ENCODE measurements at places on chromosomes 16 and 17. TPM values are rescaled to one million over a fixed set of nuclear protein-coding genes. Genes with fewer than 3 reads are reported as not detected.
A peak's percentile ranks its signal among the peaks of the same experiment; 100 is the strongest.

GRCh38 chr16:27202923-27203506 is 311 bp upstream of the KDM8 start:
- peaks cover 60% of the 10 kb centered on the region for H3K4me1 ChIP-seq
- H3K36me3 ChIP-seq: no peaks in the 10 kb centered on the region
- H3K27ac ChIP-seq: peak overlapping the region; percentile 99
- peaks cover 13% of the 10 kb centered on the region for H3K27me3 ChIP-seq
- peak overlapping the region; percentile 100 for H3K4me3 ChIP-seq

The ITPRIPL2 gene
- polyA plus RNA-seq: not detected

GRCh38 chr17:50209472-50210239 is 8.2 kb upstream of the COL1A1 start:
- peaks cover 17% of the 10 kb centered on the region for H3K27me3 ChIP-seq
- H3K36me3 ChIP-seq: no peaks in the 10 kb centered on the region
- no peak overlapping the region for H3K27ac ChIP-seq
- no peak overlapping the region for H3K4me3 ChIP-seq
- no peak for DNase-seq

DNA sequence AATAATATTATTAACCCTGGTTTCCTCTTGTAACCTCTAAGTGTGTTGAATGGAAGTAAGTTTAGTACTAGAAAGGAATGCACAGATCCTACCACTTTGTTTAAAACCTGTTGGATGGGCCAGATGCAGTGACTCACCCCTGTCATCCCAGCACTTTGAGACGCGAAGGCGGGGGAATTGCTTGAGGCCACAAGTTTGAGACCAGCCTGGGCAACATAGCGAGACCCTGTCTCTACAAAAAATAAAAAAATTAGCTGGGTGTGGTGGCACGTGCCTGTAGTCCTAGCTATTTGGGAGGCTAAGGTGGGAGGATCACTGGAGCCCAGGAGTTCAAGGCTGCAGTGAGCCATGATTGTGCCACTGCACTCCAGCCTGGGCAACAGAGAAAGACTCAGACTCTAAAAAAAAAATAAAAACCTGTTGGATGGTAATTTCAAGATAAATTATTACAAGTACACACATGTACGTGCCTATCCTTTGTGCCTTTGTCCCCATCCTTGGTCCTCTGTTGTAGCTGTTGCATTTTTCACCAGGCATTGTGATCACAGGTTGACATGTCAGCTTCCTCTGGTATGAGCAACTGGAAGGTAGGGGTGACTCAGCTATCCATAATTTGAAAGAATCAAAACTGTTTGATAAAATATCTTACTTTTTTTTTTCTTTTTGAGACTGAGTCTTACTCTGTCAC is 30.7 kb upstream of the METTL9 start:
- peaks cover 9% of the 10 kb centered on the region for H3K4me1 ChIP-seq
- no peaks in the 10 kb centered on the region for H3K36me3 ChIP-seq
- H3K4me3 ChIP-seq: no peak overlapping the region
- DNase-seq: no peak
- H3K27me3 ChIP-seq: no peaks in the 10 kb centered on the region
- H3K27ac ChIP-seq: no peak overlapping the region

The TBC1D3G gene
- polyA plus RNA-seq: not detected

GRCh38 chr17:55668312-55668920 is 54.2 kb downstream of the TMEM100 start:
- peaks cover 5% of the 10 kb centered on the region for H3K27me3 ChIP-seq
- H3K36me3 ChIP-seq: no peaks in the 10 kb centered on the region
- H3K4me1 ChIP-seq: no peaks in the 10 kb centered on the region
- H3K4me3 ChIP-seq: no peak overlapping the region
- no peak overlapping the region for H3K27ac ChIP-seq
- DNase-seq: no peak

GRCh38 chr17:33982909-33983308 is 272.2 kb upstream of the CCL2 start:
- no peak overlapping the region for H3K27ac ChIP-seq
- no peak for DNase-seq
- H3K4me1 ChIP-seq: no peaks in the 10 kb centered on the region
- no peak overlapping the region for H3K4me3 ChIP-seq
- no peaks in the 10 kb centered on the region for H3K36me3 ChIP-seq

The WNT9B gene
- polyA plus RNA-seq: not detected

The MYO15A gene
- not detected for polyA plus RNA-seq

The ACTG1 gene
- polyA plus RNA-seq: 3,074 TPM

GRCh38 chr16:85470873-85471272 is 142.2 kb upstream of the GSE1 start:
- no peak for DNase-seq
- no peaks in the 10 kb centered on the region for H3K4me1 ChIP-seq
- no peaks in the 10 kb centered on the region for H3K27me3 ChIP-seq
- H3K36me3 ChIP-seq: no peaks in the 10 kb centered on the region
- no peak overlapping the region for H3K27ac ChIP-seq

DNA sequence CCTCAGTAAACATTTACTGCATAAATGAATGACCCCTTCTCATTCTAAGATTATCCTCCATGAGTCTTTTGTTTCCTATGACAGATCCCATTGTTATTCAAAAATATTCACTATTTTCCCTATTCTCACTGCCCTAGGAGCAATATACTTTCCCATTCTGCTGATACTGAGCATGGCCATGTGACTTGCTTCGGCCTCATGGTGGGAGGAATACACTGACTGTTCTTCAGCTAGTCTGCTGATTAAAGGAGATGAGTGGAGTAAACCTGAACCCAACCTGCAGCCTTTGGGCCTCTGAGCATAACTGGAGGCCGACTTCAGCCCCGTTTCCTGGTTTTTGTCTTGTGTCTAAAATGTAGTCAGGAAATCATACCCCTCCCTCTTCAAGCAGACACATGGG is 531.8 kb upstream of the SALL1 start:
- H3K4me1 ChIP-seq: no peaks in the 10 kb centered on the region
- H3K27me3 ChIP-seq: no peaks in the 10 kb centered on the region
- no peaks in the 10 kb centered on the region for H3K36me3 ChIP-seq

DNA sequence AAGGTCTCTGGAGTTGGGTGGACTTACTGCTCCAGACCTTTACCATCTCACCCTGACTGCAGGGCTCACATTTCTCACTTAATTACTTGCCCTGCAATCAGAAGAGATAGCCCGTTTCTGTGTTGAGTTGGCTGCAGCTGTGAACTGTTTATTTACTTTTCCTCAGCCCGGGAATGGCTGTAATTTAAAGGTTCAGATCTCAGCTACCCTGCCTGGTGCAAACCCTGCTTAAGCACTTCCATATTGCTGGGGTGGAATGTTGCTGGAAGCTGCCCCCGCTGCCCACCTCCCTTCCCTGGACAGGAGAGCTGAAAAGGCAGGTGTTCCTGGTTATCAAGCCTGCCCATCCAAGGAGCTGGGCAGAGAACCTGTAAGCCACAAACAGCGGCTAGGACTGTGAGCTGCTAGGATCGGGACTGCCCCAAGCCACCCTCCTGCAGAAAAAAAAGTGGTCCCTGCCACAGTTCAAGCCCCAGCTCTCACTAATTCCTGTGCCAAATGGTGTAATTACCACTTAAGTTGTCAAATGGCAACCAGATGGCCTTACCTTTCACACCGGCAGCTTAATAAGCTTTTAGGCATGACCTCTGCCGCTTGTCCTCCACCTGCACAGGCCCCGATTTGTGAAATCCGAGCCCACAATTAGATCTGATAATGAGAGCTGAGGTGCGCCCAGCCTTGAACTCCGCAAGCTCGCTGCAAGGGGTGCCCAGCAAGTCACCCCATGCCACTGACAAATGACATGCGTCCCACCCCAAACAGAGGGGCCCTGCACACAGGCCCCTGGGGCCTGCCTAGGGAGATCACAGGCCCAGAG is 269.8 kb downstream of the C16orf95 start:
- DNase-seq: no peak
- no peaks in the 10 kb centered on the region for H3K36me3 ChIP-seq
- H3K4me1 ChIP-seq: no peaks in the 10 kb centered on the region
- H3K27ac ChIP-seq: no peak overlapping the region

DNA sequence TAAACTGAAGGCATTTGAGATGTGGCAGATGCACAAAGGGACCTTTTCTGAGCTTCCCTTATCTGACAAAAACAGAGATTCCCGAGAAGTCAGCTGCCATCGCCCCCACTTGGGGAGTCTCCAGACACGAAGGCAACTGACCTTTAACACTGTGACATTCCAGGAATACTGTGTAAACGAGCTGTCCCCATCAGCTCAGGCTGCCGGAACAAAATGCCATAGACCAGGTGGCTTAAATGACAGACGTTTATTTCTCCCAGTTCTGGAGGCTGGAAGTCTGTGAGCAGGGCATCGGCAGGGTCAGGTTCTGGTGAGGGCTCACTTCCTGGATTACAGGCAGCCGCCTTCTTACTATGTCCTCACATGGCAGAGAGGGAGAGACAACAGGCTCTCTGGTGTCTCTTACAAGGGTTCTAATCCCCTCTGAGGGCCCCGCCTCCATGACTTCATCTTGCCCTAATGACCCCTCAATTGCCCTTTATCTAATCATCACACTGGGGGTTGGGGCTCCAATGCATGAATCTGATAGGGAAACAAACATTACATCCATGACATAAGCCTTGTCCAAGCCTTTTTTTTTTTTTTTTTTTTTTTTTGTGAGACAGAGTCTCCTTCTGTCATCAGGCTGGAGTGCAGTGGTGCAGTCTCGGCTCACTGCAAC is 178.5 kb upstream of the RPL38 start:
- no peak for DNase-seq
- H3K4me1 ChIP-seq: peaks cover 14% of the 10 kb centered on the region
- H3K27me3 ChIP-seq: peaks cover 6% of the 10 kb centered on the region

The VPS35L gene
- polyA plus RNA-seq: 49.6 TPM

- H3K36me3 ChIP-seq: no peaks in the 10 kb centered on the region
- H3K4me1 ChIP-seq: no peaks in the 10 kb centered on the region
- H3K27me3 ChIP-seq: peaks cover 4% of the 10 kb centered on the region
- H3K27ac ChIP-seq: no peak overlapping the region
- no peak overlapping the region for H3K4me3 ChIP-seq
Measured at GRCh38 chr17:4766723-4767122, 5.0 kb upstream of the TM4SF5 start.

DNA sequence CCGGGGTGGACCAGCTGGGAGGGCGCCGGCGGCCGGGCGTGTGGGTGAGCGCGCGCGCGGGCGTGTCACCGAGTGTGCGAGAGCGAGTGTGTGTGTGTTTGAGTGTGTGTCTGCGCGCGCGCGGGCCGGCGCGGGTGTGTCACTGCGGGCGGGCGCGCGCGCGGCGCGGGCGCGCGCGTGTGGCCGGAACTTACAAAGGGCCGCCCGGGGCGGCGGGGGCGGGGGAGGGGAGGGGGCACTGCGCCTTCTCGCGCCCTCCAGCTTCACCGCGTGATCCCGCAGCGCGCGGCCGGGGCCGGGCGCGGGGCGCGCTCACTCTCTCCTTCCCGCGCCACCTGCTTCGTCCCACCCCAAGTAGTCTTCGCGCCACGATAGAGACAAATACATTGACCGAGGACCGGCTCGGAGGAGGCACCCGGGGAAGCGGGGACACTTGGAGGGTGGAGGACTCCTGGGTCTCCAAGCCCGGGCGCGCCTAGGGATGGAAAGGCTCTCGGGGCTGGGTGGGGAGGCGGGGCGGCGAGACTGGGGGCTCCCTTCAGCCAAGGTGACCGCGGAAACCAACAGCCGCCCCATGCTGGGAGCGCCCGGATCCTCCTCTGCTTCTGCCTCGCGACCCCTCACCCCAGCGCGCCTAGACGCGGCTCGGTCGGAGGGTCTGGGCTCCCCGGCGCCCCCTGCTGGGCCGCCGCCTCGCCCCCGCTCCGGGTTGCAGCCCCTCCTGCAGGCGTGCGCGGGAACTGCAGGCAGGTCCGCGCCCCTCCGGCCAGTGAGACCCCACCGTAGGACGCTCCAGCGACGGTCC is at the start of gene SRCIN1:
SRCIN1 (minus strand) TSS at position 112 of the 805 bp plus-strand sequence. CDS start 247 bp downstream, outside the sequence.
- peak; percentile 35 for DNase-seq
- no peak within 1 kb of the TSS for H3K27ac ChIP-seq
- peaks cover 20% of the 10 kb centered on the region for H3K27me3 ChIP-seq
- H3K4me1 ChIP-seq: no peaks in the 10 kb centered on the region

The RASD1 gene
- 0.96 TPM for polyA plus RNA-seq

The CAVIN1 gene
- polyA plus RNA-seq: not detected

The DHRS7B gene
- 12.9 TPM for polyA plus RNA-seq

The TRAF4 gene
- polyA plus RNA-seq: 2.5 TPM

DNA sequence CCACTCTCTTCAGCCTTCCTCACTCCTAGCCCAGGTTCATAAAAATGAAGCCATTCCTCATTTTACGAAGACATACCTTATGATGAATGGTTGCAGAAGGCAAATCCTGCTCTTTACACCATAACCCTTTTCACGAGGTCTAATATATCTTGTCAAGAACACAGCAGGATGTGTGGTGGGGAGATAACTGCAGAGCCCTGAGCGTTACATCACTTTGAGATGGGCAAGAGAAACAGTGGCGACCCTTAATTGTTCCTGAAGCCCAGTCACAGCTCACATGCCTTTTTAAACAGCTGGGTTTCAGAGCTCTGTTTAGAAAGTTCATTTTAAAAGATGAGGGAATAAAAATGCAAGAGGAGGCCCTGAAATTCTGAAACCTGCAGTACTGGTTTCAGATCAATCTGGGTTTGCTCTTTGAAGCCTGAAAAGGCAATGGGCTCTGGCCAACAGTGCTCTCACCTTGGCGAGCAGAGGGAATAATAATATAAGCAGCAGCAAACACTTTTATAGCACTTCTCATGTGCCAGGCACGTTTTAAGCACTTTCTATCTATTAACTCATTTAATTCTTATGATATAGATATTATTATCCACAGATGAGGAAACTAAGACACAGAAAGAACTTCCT is 2.9 kb downstream of the FAM117A start:
- H3K36me3 ChIP-seq: no peaks in the 10 kb centered on the region
- peak overlapping the region; percentile 94 for H3K4me3 ChIP-seq
- peak overlapping the region; percentile 92 for H3K27ac ChIP-seq
- peak; percentile 31 for DNase-seq

GRCh38 chr17:52106638-52107261 is 51.8 kb downstream of the CA10 start:
- H3K4me3 ChIP-seq: no peak overlapping the region
- no peak overlapping the region for H3K27ac ChIP-seq

The UTS2R gene
- not detected for polyA plus RNA-seq

DNA sequence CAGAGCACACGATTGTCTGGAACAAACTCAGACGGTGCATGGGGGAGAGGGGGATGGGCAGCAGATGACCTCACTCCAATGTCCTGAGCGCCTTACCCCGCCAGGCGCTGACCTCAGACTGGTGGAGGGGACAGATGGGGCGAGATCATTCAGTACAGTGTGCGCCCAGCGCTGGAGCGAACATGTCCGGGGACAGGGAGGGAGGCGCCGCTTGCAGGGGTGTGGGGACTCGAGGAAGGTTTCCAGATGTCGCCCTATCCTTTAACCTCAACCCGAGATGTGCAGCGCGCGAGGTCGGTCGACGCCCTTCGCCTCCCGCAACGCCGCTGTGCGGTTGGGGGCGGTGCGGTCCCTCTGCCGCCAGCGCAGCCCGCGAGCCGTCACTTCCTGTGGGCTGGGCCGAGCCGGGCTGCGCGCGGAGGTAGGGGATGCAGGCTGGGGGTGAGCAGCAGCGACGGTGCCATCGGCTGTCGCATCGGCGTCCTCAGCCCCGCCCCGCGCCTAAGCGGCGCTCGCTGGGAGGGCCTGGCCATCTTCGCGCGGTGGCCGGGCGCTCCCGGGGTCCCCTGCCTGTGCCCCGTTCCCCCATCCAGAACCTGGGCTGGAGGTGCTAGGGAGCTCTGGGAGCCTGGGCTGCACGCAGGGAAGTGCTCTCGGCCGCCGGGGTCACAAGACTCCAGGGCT is 5.3 kb upstream of the CDR2L start:
- peak overlapping the region; percentile 92 for H3K27ac ChIP-seq
- no peaks in the 10 kb centered on the region for H3K36me3 ChIP-seq
- peaks cover 20% of the 10 kb centered on the region for H3K4me1 ChIP-seq
- H3K27me3 ChIP-seq: peaks cover 10% of the 10 kb centered on the region

- no peak overlapping the region for H3K4me3 ChIP-seq
- no peaks in the 10 kb centered on the region for H3K36me3 ChIP-seq
- H3K27ac ChIP-seq: no peak overlapping the region
- no peak for DNase-seq
Measured at GRCh38 chr16:65598621-65599020, 476.8 kb upstream of the CDH11 start.

All from immature natural killer cell (primary cell).